Globus pallidus (tissue), 1 donor: ENCODE measurements at places on chromosomes 4 and X.

DNA sequence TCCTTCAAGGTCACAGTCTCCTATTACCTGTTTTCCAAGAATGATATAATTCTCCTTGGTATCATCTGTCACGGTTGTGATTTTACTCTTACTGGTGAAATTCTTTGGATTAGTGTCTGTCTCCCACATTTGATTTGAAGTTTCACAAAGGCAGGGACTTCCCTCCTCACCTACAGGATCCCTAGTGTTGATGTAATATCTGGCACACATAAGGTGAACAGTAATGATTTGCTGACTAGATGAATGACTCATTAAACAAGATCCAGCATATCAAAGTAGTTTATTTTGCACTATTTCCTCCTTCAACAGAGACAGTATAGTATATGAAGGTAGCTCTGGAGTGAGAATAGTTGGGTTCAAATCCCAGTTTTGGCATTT is 135.3 kb upstream of the IL1RAPL2 start:
- no peak for DNase-seq

DNA sequence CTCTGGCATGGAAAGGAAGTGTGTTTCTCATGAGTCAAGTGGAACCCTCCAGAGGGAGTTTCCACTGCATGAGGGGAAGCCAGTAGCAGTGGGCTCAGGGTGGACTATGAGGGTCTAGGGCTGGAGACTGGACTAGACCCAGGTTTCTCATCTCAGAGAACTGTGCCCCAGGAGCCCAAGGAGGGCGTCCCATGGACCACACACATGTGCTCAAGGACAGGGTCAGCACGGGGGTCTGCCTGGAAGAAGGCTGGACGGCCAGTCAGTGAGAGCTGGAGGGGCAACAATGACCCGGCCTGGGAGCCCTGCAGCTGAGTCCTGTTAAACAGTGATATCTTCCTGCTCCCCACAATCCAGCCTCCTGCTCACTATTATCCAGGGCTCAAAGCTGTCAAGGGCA is 5.8 kb upstream of the CTSO start:
- DNase-seq = no peak

- DNase-seq = no peak
These were observed 53.2 kb downstream of the ADGRA3 start for GRCh38 chr4:22462688-22463087.

- no peak for DNase-seq
These were observed 6.2 kb downstream of the CLCN3 start for GRCh38 chr4:169626331-169627282.

DNA sequence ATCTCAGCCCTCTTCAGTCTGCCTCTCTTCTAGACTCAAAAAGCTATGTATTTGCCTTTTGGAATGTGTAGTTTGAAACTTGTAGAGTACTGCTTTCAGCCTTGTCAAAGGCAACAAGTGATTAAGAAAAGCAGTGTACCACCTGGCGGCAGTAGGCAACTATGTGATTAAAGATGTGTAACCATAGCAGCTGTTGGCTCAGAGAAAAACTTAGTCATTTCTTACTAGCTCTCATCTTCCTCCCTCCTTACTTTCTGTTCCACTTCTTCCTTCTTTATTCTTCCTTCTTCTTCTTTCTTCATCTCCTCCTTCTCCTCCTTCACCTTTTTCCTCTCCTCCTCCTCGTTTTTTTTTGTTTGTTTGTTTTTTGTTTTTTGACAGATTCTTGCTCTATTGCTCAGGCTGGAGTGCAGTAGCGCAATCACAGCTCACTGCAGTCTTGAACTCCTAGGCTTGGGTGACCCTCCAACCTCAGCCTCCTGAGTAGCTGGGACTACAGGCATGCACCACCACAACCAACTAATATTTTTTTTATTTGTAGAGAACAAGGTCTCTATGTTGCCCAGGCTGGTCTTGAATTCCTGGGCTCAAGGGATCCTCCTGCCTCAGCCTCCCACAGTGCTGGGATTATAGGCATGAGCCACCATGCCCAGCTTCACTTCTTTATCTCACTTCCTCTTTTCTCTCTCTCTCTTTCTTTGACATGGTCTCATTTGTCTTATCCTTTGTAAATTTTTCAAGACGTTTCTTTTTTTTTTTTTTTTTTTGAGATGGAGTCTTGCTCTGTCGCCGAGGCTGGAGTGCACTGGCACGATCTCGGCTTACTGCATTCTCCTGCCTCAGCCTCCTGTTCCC is 32.6 kb downstream of the ABHD18 start:
- DNase-seq = no peak

DNA sequence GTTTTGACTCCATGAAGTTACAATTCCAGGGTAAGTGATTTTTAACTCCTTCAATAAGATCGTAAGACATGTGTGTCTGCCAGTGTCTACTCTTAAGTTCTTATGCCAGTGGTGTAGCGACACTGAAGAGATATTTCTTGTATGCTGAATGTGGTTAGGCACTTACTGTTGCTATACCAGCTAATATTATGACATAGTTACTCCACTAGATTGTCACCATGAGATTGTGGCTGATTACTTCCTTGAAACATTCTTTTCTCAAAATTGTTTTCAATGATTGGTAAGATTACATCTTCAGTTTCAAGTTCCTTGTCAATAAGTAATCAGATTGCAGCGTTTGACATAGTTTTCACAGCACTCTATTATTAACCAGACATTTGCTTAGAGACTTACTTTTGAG is 60.6 kb upstream of the PAGE5 start:
- DNase-seq = no peak

DNA sequence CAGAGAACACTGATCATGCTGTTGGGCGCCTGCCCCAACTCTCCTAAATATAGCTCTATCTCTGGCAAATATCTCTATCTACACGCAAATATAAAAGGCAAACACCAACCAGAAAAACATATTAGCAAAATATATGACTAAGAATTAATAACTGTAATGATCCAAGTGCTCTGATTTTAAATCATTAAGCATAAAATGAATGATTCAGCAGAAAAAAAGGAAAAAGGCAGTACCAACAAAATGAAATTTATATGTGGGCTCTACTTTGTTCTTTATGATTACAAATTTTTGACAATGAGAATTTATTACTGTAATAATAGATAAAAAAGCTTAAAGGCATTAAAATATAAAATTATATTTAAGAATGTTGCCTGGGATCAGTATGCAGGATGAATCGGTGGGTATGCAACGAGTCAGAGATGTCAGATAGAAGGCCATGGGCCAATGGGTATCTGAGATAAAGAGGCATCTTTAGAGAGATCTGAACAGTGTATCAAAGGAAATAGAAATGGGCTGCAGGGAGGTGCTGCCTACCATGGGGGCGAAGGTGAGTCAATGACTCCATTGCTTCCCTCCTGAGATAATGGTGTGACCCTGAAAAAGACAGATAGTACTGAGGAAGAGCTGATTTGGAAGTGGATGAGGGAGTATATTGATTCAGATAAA is 234.8 kb downstream of the SCFD2 start:
- DNase-seq = no peak

GRCh38 chrX:12403474-12404082 is 265.3 kb downstream of the FRMPD4 start:
- no peak for DNase-seq

- DNase-seq = no peak
These were observed 33.0 kb downstream of the GSTCD start for GRCh38 chr4:105741548-105741947.

DNA sequence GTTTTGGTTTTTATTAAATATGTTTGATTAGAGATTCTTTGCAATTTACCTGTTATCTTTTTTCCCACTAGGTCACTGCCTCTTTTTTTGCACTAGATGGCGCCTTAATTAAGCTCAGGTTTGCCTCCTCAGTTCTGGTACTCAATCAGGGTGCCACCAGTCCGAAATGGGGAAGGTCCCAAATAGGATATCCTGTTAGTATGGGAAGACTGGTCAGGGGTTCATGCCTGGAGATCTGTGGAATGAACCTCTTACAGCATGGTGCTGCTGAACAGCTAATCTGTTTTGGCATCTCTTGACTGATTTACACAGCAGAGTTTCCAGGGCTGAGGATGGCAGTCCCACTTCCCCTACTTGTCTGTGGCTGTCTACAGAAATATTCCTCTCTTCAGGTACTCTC is 24.2 kb upstream of the VSIG1 start:
- DNase-seq = no peak

GRCh38 chr4:70954032-70954431 is 39.4 kb upstream of the DCK start:
- no peak for DNase-seq

- no peak for DNase-seq
These were observed 119.2 kb upstream of the GRID2 start for GRCh38 chr4:92184566-92184965.

DNA sequence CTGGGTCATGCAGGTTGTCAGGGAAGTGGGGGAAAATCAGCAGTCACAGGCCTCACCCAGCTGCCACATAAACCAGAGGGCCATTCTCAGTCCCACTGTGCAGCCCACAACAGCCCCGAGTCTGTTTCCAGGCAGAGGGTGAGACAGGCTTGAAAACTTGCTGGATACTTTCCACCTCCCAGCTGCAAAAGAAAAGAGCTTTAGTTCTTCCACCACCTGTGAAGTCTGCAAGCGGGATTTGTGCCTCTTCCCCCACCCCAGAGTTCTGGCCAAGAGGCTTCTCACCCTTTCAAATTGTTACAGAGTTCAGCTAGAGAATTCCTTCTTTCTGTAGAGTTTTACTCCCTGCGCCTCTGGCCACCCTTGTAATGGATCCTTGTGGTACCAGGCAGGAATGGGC is 115.5 kb upstream of the ZDHHC15 start:
- no peak for DNase-seq

- no peak for DNase-seq
These were observed 59.6 kb upstream of the HPGD start for GRCh38 chr4:174581901-174582300.

GRCh38 chr4:168019921-168020320 is 72.4 kb upstream of the ANXA10 start:
- no peak for DNase-seq

GRCh38 chr4:36944232-36944631 is 300.3 kb upstream of the NWD2 start:
- no peak for DNase-seq

DNA sequence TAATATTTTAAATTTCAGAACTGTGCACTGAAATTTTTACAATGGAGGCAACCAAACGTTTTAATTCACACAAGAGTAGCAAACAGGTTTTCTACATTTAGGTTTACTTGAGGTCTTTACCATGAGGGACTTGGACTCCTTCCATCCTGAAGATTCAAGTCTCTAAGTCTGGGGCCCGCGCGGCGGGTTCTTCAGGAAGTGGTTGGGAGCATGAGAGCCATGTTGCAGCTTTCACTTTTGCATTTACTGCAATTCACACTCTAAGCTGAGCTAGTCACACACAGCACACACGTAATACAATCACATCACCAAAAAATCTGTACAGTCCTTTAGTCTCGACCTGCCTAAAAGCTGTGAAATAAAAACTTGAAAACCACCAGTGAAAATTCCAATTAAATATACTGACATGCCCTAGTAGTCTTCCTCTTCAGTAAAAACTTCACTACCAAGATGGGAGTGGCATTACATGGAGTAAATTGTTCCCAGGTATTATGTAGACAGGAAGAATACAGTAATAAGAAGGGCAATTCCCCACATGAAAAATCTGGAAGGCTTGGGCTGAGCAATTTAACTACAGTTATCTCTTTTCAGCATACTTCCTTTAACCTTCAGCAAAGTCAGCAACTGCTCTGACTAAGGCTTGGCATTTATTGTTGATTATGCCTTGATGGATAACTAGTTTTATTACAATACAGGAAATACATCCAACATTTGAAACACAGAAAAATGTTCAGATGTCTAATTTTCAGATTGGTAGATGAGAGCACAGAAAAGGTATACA is 571.1 kb upstream of the DIPK2B start:
- no peak for DNase-seq

DNA sequence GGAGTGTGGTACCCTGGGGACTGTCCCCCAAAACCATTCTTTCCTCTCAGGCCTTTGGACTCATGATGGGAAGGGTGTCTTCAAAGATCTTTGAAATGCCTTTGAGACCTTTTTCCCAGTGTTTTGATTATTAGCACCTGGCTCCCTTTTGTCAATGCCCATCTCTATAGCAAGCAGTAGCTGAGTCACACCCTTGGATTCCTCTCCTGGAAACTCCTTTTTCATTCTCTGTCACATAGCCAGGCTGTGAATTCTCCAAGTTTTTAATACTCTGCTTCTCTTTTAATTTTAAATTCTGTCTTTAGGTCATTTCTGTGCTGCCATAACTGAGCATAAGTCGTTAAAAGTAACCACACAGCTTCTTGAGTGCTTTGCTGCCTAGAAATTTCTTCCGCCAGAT is 29.7 kb downstream of the IL21 start:
- no peak for DNase-seq
